ENCODE measurements at places on chromosomes 3 and 15.

- peak; percentile 27 for DNase-seq
Observed at GRCh38 chr3:66276705-66277274, 56.0 kb downstream of the SLC25A26 start.

- DNase-seq: no peak
Observed at GRCh38 chr3:3625544-3626271, 173.5 kb upstream of the LRRN1 start.

GRCh38 chr15:25331860-25332259, 107.0 kb downstream of the UBE3A start:
- no peak for DNase-seq

- no peak for DNase-seq
Observed at GRCh38 chr3:50557915-50558314, 9.6 kb downstream of the C3orf18 start.

DNA sequence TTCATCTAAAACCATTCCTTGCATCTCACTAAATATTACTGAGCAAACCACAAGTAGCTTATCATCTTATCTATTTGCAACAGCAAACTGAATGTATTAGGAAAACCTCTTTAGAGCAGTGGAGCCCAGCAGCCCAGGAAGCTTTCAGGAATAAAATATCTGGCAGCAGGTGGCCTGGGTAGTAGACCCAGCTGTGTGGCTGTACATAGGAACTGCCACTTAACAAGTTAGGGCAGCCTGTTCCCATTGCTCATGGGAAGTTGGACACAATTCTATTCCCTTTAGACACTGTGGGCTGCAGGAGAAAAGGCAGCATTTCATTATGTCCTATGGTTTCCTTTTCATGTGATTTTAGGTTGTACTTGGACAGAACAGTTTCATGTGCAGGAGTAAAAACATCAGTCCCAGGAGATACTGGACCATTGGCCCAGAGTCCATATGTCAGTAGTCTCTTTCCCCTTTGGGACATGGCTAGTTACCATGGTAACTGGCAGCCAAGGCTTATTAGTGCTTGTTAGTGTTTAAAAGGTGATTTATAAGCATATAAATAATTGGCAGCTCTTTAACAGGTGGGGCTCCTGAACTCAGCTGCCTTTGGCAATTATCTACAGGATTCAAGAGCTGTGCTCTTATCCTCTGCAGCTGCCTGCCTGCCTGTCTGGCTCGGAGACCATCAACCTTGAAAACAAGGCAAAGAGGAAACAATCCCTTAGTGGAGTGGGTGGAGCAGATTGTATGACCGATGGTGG, 28.9 kb upstream of the LSAMP start:
- no peak for DNase-seq

DNA sequence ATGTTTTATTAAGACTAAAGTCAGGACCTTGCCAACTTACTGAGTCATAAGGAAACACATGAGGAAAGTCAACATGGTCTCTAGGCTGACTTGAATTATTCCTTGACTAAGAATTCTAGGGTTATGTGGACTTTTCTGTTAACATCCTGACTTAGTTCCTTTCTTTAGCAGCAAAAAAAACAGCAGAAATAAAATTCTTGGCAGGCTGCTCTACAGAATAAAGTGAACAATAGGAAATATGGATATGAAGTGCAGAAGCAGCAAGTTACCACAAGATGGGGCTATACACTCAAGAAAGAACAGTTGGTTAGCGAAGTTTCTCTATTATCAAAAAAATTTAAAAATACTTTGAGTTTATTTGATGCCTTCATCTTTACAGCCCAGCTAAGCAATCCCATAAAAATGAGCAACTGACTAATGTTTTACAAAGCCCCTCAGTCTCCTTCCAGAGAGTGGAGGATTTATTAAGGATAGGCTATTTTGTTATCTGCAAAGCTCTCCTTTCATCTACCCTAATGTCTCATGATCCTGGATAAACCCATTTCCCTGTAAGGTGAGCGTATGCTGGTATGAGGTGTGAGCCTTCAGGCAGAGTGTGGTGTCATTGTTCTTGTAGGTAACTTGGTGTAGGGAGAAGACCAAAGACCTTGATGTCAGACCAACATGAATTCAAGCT, 23.1 kb upstream of the MCCC1 start:
- DNase-seq: no peak

DNA sequence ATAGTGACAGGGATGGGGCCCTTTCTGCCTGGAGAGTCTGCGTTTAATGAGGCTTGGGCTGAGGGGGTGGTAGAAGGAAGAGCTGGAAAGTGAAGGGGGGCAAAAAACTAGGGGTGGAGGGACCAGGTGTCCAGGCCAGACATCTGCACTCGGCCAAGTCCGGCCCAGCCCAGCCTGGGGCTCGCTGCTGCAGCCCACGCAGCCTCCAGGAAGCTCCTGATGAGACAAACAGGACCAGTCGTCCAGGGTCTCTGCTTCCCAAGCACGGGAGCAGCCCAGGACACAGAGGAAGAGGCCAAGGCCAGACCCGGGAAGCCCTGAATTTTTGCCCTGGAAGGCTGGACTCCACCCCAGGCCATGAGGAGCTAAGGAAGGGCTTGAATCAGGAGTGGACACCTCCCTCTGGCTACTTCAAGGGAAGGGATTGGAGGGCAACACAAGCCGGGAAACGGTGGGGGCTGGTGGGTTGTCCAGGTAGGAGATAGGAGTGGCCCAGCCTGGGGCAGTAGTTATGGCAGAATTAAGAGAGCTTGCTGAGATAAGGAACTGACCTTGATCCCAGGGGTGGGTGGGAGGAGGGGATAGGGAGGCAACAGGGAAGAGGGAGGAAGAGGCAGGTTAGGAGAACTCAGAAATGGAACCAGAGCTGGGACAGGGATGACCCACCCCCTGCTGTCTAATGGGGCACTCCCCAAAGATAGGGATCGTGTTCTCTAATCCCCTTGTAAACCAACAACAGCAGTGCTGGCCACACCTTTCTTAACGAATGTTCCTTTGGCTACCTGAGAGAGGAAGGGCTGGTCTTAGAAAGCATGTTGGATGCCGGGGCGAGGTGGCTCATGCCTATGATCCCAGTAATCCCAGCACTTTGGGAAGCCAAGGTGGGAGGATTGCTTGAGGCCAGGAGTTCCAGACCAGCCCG, 89.5 kb downstream of the ANP32A start:
- DNase-seq: no peak

GRCh38 chr3:140007081-140007480, 72.1 kb downstream of the CLSTN2 start:
- DNase-seq: no peak

DNA sequence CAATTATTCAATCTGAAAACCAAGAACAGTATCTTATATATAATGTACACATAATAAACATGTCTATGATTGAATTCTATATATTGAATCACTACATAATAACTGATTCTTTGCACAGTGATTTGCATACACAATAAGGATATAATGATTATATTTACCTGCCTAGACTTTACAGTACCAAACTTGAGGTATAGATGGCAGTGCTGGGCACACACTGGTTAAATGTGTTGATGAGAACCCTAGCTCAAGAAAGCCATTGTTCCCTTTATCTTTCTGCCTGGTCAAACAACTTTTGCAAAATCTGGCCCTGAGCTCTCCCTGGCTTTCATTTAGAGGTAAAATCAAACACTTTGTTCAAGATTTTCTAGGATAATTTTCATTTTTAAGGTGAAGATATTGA, 697.7 kb downstream of the TUSC7 start:
- DNase-seq: no peak

DNA sequence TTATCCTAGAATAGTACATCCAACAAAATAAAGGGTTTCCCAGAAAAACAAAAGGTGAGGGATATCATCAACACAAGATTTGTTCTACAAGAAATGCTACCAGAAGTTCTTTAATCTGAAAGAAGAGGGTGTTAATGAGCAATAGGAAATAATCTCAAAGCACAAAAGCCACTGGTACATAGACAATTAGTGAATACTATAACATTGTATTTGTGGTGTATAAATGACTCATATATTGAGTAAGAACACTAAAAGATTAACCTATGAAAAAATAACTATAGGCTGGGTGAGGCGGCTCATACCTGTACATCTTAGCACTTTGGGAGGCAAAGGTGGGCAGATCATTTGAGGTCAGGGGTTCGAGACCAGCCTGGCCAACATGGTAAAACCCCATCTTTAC, 210.2 kb upstream of the SLITRK3 start:
- DNase-seq: no peak

DNA sequence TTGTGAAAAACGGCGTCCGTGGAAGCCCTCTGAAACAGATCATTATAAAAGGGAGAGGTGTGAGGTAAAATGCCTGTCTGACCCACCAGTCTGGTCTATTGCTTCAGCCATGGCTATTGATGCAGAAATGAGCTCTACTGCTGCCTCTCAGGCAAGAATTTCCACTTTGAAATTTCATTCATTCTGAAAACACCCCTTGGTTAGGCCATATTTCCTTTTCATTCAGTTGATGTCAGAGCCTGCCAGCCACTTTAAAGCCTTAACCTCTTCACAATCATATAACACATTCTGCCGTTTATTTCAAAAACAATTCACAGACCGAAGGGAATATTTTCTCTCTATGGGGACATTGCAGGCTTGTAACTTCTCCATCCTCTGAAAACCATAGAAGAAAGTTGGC, 71.9 kb downstream of the FOXB1 start:
- no peak for DNase-seq

GRCh38 chr15:65344214-65344913, 33.4 kb downstream of the IGDCC3 start:
- no peak for DNase-seq

GRCh38 chr3:150483226-150483625, 63.1 kb downstream of the SERP1 start:
- no peak for DNase-seq

DNA sequence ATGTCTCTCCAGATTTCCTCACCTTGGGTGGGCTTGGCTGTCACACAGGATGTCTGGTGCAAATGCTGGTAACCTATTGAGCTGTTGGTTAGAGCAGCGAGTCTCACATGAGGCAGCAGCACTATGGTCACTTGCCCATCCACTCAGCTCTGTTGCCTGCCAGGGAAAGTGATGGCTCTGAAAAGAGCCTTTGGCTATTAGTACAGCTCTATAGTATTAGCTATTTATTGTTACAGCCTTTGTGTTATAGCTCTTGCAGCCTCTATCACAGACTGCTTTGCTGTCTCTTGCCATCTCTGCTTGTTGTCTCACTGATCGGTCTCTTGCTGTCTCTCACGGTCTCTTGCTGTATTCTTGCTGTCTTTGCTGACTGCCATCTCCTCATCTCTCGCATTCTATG, 114.3 kb downstream of the MFSD1 start:
- no peak for DNase-seq

- no peak for DNase-seq
Observed at GRCh38 chr3:167743799-167744198, 8.3 kb downstream of the SERPINI1 start.

DNA sequence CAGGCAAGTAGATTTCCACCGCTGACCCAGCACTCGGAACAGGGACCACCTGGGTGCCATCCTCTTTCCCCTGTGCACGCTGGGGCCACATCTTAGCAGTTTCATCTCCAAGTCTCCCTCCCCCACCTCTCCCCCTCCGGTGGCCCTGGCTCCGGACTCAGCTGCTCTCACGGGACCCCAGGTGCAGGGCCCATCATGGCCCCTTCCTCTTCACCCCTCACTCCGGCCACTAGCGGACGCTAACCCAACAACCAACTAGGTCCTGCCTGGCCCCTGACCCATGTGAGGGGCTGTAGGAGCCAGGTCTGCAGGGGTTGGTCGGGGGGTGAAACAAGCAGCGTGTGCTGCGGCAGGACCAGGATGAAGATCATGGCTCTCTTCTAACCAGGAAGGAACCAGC, 31.3 kb upstream of the IQSEC1 start:
- DNase-seq: no peak

DNA sequence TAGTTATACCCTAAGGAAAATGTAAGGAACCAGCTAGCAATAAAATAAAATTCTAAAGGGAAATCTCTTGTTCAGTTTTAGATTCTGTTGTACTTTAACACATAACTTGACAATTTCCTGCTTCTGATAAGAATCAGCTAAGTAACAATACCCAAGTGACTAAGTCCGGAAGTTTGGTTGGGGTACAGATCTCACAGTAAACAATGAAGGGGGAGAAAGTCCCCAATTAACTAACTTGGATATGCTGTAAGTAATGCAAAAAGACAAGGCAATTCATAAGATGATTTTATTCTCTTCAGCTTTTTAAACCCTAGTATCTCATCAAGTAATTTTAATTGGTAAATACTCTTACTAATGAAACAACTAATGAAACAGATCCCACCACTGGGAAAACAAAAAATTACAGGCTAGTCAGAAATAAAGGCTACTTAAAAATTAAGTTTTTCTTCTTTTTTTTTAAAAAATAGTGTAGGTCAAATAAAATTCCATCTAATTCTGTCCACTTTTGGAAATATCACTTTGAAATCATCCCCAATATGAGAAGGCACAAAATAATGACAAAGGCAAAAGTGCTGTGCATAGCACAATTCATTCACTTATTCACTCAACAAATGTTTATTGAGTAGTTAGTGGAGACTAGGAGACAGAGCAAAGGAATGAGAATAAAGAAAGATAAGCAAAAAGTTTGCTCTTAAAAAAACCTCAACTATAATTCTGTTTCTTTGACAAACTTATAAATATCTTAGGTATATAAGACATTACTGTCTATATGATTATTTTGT, 37.8 kb upstream of the IL20RB start:
- DNase-seq: no peak

DNA sequence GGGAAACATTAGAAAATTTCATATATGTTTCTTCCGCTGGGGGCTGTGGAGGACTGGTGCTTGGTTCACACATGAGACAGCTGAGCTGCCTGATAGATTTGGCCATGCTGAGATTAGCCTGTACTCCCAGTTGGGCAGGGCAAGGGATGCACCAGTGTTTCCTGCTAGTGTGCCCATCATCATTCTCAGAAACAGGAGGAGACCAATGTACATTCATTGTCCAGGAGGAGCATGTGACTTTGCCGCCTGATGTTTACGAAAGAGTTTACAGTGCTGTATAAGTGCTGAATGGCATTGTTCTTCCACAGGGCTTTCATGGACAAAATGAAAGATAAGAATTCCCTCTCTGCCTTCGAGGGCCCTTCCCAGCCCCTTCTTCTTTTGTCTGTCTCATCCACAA, 311.1 kb upstream of the THBS1 start:
- no peak for DNase-seq

GRCh38 chr3:49279376-49279775, 2.3 kb upstream of the C3orf62 start:
- DNase-seq: no peak

- peak; percentile 32 for DNase-seq
Observed at GRCh38 chr15:39629371-39629770, 48.5 kb downstream of the THBS1 start.

All from activated T-helper 1 cell treated with anti-CD3 and anti-CD28 coated beads, Interleukin-2, amount 50 U/mL, for 16 hours (primary cell).